OCI-M1 (cell line): ENCODE measurements at places on chromosomes 7 and 10.
A peak's percentile ranks its signal among the peaks of the same experiment; 100 is the strongest.

- DNase-seq, result no peak
These were observed 6.0 kb downstream of the ATP6V1F start for GRCh38 chr7:128868624-128869137.

DNA sequence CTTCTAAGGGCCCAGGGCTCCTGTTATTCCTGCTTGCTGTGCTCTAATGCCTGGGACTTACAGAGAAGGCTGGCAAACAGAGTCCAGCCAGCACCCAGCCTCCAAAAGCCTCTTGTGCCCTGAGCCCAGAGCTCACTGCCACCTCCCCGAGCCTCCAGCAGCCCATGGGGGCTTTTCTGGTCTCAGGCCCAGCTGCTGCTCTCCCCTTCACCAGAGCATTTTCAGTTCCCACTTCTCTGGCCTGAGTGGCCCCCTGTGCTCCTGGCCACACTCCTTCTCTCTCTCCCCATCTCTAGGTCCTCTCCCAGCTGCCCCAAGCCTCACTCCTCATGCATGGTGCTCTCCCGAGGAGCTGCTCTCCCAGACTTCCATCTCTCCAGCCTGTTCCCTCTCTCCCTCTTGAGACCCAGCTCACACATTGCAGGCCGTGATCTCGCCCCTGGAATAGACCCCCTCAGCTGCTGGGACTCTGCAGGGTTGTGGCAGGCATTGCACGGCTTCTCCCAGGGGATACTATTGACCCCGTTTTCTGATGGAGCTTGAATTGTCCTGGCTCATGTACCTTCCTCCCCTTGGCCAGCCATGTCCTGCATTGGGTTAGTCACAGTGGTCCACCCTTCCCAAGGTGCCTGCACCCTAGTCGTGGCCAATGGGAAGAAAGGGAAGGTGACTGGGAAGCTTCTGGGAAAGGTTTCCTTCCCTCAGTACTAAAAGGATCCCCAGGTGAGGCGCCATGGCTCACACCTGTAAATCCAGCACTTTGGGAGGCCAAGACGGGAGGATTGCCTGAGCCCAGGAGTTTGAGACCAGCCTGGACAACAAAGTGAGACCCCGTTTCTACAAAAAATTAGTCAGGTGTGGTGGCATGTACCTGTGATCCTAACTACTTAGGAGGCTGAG lies 9.0 kb upstream of the RASSF4 start:
- DNase-seq, result no peak

GRCh38 chr7:2040201-2040892 lies 192.4 kb downstream of the MAD1L1 start:
- no peak for DNase-seq

DNA sequence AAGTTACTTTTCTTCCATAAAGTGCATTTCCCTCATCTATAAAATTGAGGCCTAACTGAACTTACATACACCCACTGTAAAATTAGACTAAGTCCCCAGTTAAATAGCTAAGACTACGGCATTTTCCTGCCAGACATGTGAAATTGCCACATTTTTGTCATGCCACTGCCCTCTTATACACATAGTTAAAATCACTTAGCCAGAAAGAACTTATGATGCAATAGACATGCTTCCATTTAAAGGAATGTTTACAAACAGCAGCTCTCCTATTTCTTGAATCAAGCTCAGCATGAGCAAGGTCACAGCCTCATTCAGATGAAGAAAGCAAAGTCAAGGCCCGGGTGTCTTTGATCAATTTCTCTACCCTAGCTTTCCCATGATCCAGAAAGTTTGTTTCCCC lies 175.7 kb downstream of the LRRN3 start:
- no peak for DNase-seq

DNA sequence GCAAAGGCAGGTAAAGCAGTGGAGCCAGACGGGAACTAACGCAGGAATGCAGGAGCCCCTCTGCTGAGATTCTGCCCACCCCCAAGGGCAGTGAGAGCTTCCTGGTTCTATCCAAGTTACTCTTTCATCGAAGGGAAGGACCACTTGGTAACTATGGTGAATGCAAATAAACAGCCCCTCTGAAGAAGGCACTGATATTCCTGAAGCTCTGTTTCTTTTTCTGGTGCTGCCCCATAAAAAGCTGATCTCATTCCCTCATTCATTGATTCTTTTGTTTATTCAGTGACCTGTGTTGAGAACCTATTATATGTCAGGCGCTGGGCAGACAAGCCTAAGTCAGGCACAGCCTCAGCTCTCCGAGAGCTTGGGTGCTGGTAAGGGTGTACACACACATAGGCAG lies 217.3 kb downstream of the SNX10 start:
- no peak for DNase-seq

DNA sequence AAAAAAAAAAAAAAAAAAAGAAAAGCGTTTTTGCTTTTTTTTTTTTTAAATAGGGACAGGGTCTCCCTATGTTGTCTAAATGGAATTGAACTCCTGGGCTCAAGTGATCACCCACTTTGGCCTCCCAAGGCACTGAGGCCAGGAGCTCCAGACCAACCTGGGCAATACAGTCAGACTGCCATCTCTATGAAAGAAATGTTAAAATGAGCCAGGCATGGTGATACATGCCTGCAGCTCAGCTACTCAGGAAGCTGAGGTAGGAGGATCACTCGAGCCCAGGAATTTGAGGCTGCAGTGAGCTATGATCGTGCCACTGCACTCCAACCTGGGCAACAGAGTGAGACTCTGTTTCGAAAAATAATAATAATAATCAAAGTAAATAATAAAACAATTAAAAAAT lies 16.5 kb upstream of the LMTK2 start:
- no peak for DNase-seq

- DNase-seq, result no peak
These were observed 19.8 kb downstream of the HKDC1 start for GRCh38 chr10:69239816-69240434.

DNA sequence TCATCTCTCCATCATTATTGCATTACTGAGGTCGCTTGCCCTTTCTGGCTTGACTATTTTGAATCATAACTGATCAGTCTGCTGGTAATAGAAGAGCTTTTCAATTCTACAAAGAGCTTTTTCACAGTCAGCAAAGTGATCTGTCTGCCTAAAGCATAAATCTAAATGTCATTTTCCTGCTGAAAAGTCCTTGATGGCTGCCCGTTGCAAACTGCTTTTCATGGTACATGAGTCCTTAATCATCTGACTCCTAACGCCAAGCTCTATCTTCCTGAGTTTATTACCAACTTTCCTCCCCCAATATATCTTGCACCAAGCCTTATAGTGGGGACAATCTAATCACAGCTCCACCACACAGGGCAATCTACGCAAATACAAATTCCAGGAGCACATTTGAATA lies 39.8 kb downstream of the THSD7A start:
- DNase-seq, result no peak

DNA sequence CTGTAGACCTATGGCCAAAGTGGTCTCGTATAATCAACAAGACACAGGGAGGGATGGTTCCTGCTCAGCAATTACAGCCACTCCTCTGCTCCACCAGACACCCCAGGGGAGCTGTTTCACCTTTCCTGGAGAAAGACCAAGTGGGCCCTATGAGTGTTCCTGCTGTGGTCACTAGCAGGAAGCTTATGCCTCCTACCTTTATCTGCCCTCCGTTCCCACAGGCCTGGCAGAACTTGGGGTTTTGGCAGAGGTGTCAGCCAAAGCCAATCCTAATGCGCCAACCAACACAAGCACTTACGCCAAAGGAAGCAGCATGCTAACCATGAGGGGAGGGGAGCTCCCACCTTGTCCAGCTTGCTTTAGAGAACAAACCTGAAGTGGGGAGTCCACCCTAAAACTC lies 31.2 kb downstream of the XPNPEP1 start:
- peak; percentile 81 for DNase-seq

DNA sequence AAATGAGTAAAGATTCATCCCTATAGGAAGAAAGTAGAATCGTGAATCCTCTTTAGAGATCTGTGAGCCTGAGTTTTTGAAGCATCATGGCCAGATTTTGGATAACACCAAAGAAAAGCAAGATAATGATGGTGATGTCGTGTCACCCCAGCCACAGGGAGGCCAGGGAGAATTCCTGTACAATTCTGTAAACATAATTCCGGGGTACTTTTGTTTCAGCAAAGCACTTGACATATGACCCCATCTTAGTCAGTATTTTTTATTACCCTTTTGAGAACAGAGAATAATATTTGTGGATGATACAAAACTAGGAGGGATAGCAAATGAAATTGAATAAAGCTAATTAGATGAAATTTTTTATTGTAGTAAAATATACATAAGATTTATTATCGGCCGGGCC lies 33.8 kb downstream of the NACAD start:
- no peak for DNase-seq

DNA sequence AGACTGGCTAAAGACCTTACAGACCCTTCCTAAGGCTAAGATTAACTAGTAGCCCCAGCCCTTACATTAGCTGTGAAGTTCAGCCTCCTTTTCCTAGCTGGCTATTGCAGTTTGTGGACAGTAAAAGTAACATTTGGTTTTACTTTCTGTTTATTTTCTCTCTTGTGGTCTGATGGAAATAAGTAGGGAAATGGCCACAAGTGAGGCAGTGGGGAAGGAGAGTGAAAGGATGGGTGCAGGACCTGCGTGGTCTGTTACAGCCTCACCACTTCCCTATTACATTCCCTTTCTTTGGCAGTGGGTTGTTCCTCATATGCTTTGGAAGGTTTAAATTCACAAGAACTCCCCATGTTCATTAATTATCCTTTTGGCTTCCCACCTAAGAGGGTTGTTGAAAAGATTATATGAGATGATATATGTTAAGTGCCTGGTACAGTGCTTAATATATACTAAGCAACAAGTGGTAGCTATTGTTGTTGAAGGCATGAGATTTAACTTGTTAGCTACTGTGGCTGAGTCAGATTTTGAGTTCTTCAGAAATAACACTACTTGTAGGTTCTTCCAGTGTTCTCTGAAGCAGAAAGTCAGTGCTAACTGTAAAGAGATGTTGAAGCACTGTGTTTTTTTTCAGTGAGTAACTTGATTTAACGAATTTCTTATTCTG lies 181.7 kb downstream of the ST7 start:
- peak; percentile 24 for DNase-seq

DNA sequence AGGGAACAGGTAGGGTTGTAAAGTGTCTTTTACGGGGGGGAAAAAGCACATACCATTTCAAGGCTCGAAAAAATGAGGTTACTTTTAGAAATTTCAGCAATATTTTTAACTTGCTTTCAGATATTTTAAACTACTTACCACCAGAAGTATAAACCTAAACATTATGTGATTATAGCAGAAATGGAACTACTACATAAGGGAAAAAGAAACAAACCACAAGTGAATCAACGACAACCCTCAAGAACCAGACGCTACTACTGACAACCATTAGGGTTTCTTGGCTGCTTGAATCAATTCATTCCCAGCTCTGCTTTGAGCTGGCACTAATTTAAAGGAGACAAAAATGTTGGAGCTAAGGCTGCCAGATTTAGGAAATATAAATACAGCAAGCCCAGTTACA lies 80.1 kb downstream of the ZFAND4 start:
- DNase-seq, result no peak

- DNase-seq, result no peak
These were observed 12.3 kb downstream of the SEMA3A start for GRCh38 chr7:84182301-84182700.

- DNase-seq, result no peak
These were observed 258.2 kb downstream of the SDK1 start for GRCh38 chr7:3559278-3559677.

GRCh38 chr10:28326516-28327490 lies 23.9 kb upstream of the MPP7 start:
- no peak for DNase-seq

GRCh38 chr7:17792075-17792936 lies 148.0 kb downstream of the SNX13 start:
- DNase-seq, result no peak

DNA sequence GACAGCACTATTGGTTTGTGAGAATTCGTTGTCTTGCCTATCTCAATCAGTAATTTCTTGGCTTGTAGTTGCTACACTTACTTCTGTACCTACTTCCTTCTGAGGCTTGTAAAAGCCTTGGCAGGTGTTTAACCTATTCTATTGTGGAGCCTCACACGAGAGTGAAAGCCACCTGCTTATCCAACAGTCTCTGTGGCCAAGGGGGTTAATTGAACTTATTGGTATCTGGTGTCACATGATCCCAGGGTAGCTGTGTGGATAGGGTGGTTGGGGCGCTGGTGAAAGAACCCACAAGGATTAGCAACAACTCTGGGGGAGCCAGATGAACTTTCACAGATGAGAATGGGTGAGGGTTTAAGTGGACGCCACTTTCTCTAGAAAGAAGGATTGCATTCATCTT lies 13.9 kb upstream of the ATP6V0E2 start:
- DNase-seq, result no peak

DNA sequence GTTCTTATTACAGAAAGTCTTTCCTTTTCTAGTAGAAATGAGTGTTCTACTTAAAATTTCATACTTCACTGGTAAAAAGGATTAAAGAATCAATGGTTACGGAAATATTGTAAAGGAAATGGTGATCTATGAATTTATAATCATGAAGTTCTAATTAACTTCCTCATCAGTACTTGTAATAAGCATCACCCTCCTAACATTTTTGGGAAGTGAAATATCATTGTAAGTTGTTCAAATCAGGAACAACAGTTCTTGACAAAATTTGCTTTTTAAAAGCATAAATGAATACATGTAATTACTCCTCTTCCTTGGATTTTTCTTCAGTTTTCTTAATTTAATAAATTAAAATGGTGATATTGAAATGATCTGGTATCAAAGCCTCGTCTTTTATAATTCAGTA lies 5.6 kb upstream of the PCGF5 start:
- no peak for DNase-seq
